ENCODE measurements at places on chromosomes 11 and 22. TPM values are rescaled to one million over a fixed set of nuclear protein-coding genes. Genes with fewer than 3 reads are reported as not detected.

DNA sequence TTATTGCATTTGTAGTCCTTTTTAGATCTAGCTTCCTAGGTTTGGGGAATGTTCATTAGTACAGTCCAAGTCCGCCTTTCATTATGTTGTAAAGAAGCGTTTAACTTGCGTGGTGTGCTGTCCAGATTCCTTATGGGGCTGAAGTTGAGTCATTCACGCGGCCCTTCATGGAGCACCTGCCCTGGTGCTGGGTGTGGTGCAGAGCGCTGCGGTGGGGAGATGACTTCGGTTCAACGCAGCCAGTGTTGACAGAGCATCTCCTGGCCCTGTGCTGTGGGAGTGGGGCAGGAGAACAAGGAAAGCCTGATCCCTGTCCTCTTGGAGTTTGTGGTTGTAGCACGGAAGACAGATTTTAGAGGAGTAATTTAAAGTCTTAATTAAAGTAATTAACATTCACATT, 152.0 kb downstream of the TBC1D22A start:
- DNase-seq = no peak

GRCh38 chr11:10941414-10941813, 83.6 kb upstream of the ZBED5 start:
- DNase-seq = no peak

- no peak for DNase-seq
Observed at GRCh38 chr11:34379079-34379478, 21.3 kb upstream of the ABTB2 start.

The IL17REL gene
- not detected for polyA plus RNA-seq

The FJX1 gene
- polyA plus RNA-seq = 17.4 TPM

The MOGAT2 gene
- 0.69 TPM for polyA plus RNA-seq

GRCh38 chr11:10561947-10562346, 6.5 kb downstream of the LYVE1 start:
- no peak for DNase-seq

The ARHGAP42 gene
- polyA plus RNA-seq = 32.3 TPM

GRCh38 chr22:49189871-49190270, 637.8 kb downstream of the BRD1 start:
- no peak for DNase-seq

The TBX1 gene
- polyA plus RNA-seq = 0.14 TPM

- DNase-seq = no peak
Observed at GRCh38 chr22:43031617-43032016, 16.7 kb upstream of the PACSIN2 start.

The CDC42EP1 gene
- polyA plus RNA-seq = 36.9 TPM

The TRIM49 gene
- polyA plus RNA-seq = not detected

- DNase-seq = no peak
Observed at GRCh38 chr11:86673055-86673843, 833 bp upstream of the ME3 start.

The KIAA1671 gene
- 24.1 TPM for polyA plus RNA-seq

- DNase-seq = no peak
Observed at GRCh38 chr11:64715756-64716472, 7.1 kb downstream of the NRXN2 start.

- DNase-seq = no peak
Observed at GRCh38 chr11:68309621-68310185, 2.7 kb upstream of the LRP5 start.

DNA sequence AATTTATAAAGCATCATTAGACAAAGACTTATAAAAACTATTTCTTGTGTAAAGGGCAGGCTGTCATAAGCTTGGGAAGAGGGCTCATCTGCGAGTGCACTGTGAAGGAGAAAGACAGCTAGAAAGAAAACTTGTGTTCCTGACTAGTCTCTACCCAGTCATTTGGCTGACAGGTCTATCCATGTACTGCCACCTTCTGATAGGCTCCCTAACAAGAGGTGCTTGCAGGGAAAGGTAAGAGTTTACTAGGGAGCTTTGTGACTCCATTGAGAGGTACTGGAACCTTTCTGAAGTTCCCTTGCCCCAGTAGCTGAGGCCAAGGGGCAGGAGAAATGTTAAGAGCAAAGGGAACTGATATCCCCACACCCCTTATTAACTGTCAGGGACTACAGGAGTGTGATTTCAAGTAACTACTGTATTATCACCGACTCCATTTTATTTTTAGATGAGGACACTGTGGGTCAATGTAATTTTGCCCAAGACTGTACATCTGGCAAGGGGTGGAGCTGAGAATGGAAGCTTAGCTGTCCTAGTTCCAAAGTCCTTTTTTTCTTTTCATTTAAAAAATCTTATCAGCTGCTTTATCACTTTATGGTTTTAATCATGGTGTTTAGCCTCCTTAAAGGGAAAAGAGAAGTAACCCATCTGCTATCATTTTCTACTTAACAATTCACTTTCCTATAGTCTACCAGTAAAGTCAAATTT, 129.4 kb downstream of the ARHGAP20 start:
- DNase-seq = no peak

The CCDC88B gene
- polyA plus RNA-seq = 1.7 TPM

GRCh38 chr22:27724709-27725108, 76.8 kb downstream of the MN1 start:
- DNase-seq = no peak

GRCh38 chr11:128502726-128503125, 84.6 kb downstream of the ETS1 start:
- DNase-seq = no peak

- DNase-seq = no peak
Observed at GRCh38 chr22:20517422-20517821, 10.0 kb downstream of the MED15 start.

GRCh38 chr11:73598719-73599379, 937 bp upstream of the FAM168A start:
- no peak for DNase-seq

- no peak for DNase-seq
Observed at GRCh38 chr11:105689631-105690030, 79.8 kb downstream of the GRIA4 start.

The SUSD2 gene
- 17.8 TPM for polyA plus RNA-seq

DNA sequence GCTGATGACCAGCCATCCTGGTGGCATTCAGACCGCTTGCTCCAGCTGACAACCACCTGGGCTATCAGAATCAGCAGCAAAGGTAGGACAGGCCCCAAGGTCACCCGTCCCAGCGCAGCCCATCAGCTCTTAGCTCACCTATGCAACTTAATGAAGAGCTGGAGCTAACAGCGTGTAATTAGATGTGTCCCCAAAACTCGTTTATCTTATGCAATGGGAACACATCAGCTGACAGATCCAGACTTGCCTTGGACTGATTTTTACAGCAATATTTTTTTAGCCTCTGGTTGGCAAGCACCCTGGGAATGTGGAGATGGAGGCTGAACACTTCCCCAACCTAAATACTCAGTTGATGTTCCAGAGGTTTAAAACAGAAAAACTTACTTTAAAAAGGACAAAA, 76.0 kb downstream of the PACSIN2 start:
- no peak for DNase-seq

DNA sequence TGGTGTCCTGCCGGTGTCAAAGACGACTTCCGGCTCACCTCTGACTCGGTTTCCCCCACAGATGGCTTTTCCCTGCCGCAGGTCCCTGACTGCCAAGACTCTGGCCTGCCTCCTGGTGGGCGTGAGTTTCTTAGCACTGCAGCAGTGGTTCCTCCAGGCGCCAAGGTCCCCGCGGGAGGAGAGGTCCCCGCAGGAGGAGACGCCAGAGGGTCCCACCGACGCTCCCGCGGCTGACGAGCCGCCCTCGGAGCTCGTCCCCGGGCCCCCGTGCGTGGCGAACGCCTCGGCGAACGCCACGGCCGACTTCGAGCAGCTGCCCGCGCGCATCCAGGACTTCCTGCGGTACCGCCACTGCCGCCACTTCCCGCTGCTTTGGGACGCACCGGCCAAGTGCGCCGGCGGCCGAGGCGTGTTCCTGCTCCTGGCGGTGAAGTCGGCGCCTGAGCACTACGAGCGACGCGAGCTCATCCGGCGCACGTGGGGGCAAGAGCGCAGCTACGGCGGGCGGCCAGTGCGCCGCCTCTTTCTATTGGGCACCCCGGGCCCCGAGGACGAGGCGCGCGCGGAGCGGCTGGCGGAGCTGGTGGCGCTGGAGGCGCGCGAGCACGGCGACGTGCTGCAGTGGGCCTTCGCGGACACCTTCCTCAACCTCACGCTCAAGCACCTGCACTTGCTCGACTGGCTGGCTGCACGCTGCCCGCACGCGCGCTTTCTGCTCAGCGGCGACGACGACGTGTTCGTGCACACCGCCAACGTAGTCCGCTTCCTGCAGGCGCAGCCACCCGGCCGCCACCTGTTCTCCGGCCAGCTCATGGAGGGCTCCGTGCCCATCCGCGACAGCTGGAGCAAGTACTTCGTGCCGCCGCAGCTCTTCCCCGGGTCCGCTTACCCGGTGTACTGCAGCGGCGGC, 5.5 kb downstream of the B3GNT6 start:
- no peak for DNase-seq

DNA sequence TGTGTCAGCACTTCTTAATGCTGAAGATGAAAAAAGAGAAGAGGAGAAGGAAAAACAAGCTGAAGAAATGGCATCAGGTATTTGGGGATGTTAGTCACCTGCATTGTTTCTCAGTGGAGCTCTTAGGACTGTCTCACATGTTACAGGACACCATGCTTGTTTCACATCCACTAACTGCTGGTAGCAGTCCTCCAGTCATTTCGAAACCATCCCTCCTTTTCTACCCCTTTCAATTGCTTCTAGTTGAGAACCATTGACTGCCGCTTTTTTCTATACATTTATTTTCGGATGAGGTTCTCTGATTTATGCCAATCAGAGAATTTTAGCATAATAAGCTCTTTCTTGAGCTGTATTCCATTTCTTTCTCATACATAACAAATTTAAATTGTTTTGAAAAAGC, 21.5 kb downstream of the BIRC2 start:
- no peak for DNase-seq

- no peak for DNase-seq
Observed at GRCh38 chr11:112652786-112653390, 308.3 kb upstream of the NCAM1 start.

- DNase-seq = no peak
Observed at GRCh38 chr11:133778161-133778560, 67.2 kb downstream of the SPATA19 start.

GRCh38 chr11:72575533-72576242, 98.5 kb downstream of the PDE2A start:
- no peak for DNase-seq

GRCh38 chr22:44931077-44931540, 78.7 kb downstream of the PHF21B start:
- DNase-seq = no peak

DNA sequence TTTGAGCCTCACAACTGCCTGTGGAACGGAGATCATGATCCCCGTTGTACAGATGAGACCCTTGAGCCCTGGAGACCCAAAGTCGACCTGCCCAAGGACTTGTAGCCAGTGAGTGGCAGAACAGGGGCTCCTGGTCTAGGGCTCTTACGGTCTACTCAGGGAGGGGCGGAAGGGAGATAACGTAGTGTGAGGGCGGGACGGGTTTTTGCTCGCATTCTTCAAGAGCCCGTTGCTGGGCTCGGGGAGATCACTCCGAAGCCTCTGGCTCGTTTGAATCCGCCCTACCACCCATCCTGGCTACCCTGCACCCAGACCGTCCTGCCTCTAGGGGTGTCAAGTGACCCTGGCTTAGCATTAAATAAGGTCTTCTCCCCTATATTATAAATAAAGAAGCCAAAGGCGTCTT, 639 bp downstream of the CRY2 start:
- DNase-seq = peak; percentile 44

The FXYD6 gene
- 129 TPM for polyA plus RNA-seq

DNA sequence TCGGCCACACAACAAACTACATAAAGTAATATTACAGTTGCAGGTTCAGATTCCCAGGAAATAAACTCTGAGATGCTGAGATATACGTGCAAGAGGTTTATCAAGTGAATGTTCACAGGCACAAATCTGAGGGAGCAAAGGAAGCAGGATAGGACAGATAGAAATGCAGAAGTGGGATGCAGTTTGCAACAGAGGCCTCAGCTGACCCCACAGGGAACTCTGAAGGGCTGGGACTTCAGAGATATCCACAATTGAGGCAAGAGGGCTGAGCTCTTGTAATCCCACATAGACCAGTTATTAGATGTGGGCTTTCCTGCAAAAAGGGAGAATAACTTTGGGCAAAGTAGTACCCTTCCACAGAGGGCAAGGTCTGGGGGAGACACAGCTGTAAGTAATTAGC, 25.4 kb upstream of the ARHGAP20 start:
- no peak for DNase-seq

The MYO7A gene
- polyA plus RNA-seq = 2.5 TPM

DNA sequence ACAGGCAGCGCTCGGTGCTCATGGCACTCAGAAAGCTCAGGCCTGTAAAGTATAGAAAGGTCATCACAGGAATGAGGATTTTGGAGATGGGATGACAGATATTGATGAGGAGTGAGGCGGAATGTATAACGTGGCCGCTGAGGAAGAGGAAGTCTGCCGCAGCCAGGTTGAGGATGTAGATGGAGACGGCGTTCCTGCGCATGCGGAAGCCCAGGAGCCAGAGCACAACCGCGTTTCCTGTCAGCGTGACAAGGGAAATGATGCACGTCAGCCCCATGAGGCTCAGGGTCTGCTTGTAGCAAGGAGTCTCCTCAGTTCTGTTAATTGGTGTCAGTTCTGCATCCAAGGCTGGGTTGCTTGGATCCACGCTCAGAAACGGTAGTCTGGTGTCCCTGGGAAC, 33.1 kb upstream of the MRGPRX1 start:
- DNase-seq = no peak

GRCh38 chr11:34798985-34799384, 117.2 kb downstream of the APIP start:
- no peak for DNase-seq

The KDM4E gene
- 0.17 TPM for polyA plus RNA-seq

The SYT7 gene
- 5.1 TPM for polyA plus RNA-seq

DNA sequence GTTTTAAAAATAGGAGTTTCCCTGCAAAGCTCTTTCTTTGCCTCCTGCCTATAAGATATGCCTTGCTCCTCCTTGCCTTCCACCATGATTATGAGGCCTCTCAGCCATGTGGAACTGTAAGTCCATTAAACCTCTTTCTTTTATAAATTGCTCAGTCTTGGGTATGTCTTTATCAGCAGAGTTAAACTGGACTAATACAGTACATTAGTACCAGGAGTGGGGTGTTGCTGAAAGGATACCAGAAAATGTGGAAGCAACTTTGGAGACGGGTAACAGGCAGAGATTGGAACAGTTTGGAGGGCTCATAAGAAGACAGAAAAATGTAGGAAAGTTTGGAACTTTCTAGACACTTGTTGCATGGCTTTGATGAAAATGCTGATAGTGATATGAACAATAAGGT, 709.9 kb downstream of the LUZP2 start:
- no peak for DNase-seq

GRCh38 chr11:117126223-117126965, 17.7 kb upstream of the PAFAH1B2 start:
- no peak for DNase-seq
